ENCODE measurements at places on chromosomes 1 and 21.

- no peak for DNase-seq
Measured at GRCh38 chr1:156714830-156715229, 9.4 kb upstream of the CRABP2 start.

GRCh38 chr1:234244482-234244881 lies 128.8 kb upstream of the COA6 start:
- no peak for DNase-seq

GRCh38 chr1:33435096-33435820 lies 4.4 kb upstream of the PHC2 start:
- no peak for DNase-seq

DNA sequence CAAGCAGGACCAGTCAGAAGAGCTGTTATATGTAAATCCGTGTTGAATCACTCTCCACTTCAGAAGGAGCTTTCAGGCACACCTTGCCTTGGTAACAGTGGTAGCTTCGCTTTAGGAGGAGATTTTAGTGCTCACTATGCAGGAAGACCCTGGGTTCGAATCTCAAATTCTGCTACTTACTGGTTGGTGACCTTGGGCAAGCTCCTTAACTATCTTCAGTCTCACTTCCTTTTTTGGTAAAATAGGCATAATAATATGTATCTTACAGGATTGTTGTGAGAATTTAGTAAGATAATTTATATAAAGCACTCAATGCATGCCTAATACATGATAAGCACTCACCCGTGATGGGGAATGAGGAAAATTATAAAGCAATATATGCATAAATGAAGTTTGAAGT lies 46.7 kb upstream of the GPR52 start:
- DNase-seq, result no peak

- no peak for DNase-seq
Measured at GRCh38 chr1:30550365-30551220, 172.8 kb downstream of the MATN1 start.

DNA sequence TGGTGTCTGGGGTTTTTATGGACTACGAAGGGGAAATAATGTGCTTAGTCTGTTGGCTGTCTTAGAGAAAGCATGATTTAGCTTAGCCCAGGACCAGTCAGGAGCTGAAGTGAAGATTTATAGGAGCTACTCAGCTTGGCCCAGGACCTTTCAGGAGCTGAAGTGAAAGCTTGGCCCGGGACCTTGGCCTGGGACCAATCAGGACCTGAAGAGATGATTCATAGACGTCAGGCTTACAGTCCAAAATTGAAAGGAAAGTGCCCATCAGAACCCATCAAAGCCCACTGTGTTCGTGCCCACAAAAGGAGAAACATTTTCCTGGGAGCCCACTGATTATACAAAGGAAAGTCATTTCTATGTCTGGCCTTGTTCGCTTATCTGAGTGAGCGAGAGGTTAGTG lies 35.6 kb downstream of the MSTO1 start:
- DNase-seq, result no peak

DNA sequence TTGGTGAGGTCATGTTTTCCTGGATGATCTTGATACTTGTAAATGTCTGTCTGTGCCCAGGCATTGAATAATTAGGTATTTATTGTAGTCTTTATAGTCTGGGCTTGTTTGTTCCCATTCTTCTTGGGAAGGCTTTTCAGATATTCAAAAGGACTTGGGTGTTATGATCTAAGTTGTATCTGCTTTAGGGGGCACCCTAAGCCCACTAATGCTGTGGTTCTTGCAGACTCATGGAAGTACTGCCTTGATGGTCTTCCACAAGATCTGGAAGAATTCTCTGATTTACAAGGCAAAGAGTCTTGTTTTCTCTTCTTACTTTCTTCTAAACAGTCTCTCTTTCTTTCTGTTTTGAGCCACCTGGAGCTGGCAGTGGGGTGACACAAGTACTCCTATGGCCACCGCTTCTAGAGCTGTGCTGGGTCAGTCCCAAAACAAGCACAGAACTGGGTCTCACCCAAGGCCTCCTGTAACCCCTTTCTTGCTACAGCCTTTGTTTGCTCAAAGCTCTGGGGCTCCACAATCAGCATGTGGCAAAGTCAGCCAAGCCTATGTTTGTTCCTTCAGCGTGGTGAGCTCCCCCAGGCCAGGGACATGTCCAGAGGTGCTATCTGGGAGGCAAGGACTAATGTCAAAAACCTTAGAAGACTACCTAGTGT lies 12.6 kb downstream of the VN1R5 start:
- DNase-seq, result no peak

DNA sequence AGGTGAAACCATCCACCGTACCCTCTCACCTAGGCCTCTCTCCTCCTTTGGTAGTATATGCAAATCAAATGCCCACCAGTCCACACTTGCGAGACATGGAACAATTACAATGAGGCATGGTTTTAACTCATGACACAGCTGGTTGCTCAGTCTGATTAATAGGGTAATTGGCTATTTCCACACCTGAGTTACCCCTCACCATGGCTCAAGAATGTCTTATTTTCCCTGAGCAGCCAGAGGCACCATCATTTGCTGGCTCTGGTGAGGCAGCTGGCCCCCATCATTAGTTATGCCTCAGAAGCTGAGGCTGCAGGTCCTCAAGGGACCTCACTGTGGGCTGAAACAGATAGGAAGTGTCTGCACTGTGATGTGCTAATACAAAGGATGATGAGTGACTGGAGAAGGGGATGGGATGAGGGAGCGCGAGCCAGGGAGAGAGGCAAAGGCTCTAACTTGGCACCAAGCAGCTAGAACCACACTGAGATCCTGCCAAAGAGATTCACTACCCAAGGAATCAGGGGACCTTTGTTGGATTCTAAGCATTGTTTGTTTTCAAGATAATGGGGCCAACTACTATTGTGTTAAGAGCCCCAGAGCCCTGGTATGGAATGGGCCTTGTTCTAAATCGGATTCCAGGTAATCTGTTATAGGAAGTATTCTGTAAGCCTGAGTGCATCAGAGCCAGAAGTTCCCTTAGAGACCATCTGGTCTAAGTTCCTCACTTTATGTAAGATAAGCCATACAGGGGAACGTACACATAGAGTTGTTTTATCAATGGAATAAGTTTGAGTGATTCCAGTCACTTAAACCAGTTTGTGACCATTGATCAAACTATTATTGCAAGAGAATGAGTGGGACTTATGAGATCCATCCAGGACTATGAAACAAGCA lies 80.0 kb upstream of the CNTN2 start:
- no peak for DNase-seq

DNA sequence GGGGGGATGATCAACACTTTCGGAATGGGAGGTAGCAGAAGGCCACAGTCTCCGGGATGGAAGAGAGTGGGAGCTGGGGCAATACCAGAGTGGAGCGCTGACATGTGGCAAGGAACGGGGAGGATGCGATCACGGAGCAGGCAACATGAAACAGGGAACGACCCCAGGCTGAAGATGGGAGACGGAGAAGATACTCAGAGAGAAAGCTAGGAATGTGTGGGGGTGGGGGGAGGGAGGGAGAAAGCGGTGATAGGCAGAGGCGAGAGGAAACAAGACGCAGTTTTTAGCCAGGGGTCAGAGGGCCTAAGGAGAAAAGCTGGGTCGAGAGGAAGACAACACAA lies 577 bp downstream of the RAB3GAP2 start:
- peak; percentile 39 for DNase-seq

- no peak for DNase-seq
Measured at GRCh38 chr1:15685820-15686219, 1.7 kb downstream of the PLEKHM2 start.

DNA sequence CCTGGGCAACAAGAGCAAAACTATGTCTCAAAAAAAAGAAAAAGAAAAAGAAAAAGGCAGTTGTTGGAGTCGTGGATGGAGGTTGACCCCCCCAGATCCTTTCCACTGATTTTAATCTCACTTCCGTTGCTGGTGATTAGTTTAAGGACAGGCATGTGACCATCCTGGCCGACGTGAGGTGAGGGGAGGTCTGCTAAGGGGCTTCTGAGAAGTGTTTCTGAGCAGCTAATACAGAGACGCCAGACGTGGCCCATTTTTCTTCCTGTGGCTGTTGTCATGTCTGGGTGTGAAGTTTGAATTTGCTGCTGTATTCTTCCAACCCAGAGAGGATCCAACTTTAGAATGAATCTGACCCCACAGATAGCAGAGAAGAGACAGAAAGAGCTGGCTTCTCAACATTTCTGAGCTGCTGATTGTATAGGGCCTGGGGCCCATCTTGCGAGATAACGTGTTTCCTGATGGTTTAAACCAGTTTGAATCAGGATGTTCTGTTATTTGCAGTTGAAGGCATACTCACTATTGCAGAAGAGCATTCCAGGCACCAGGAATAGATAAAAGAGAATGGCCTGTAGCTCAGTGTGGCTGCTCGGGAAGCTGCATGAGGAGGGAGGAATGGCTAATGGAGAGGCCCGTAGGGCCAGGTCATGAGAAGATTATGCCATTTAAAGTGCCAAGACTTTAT lies 22.8 kb upstream of the SSBP3 start:
- no peak for DNase-seq

DNA sequence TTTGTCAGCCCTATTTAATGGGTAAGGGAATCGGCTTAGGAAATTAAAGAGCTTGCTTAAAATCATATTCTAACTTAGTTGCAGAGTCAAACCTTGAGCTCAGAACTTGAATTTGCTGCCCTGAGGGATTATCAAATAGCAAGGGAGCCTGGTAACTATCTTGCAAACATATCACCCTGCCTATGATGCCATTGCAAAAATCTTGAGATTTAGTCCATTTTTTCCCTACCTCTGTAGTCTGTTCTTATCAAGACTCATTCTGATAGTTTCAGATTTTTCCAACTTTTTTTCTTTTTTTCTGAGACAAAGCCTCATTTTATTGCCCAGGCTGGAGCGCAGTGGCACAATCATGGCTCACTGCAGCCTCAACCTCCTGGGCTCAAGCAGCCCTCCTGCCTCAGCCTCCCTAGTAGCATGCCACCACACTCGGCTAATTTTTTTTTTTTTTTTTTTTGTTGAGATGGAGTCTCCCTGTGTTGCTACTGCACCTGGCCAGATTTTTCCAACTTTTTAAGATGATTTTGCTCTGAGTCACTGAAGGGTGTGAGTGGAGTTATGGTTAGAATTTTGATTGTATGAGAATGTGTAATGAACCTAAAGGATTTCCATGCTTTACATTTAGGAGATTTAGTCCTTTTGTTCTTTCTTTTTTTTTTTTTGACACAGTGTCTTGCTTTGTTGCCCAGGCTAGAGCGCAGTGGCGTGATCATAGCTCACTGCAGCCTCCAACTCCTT lies 12.2 kb downstream of the SARS1 start:
- no peak for DNase-seq

DNA sequence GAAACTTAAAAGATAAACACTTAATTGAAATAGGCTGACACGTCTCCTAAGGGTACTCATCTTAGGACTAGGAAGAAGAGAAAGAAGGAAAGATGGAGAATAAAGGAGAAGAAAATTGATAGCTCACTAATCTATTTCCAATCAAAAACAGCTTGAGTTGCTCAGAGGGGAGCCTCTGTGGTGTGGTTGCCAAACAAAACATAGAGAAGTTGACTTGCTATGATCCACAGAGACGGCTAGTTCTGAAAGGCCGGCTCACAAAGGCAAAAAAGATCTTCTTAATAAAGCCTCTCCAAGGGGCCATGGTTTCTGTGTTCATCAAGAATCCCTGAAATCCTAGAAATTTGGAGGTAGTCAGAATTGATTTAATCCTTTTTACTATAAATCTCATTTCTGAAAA lies 644.1 kb downstream of the LMO4 start:
- no peak for DNase-seq

DNA sequence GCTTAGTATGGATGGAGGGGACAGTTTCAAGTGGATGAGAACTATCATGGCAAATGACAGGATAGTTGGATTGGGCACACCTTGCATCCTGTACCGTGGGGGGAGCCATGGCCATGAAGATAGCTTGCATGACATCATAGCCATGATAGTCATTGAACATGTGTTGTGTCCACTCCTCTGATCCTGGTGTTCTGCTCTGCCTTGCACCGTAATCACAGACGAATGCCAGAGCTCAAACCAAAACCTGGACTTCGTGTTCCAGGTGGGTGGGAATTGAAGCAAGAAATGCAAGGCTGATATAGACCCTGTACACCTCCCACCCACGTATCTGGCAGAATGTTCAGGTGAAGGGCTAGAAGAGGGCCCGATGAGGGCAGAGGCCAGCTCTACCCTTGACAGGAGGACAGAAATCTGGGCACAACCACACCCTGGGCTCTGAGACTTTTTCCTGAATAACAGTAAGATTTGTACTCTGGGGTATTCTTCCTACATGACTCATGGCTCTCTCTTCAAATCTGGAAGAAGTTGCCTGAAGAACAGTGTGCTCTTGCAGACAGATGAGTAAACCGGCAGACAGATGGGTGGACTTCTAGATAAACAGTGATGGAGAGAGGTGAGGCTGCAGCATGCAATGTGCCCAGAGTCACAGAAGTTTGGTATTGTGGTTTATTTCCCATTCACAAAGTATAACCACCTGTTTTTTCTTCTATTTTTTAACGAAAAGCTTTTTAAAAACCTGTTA lies 45.0 kb downstream of the KCNJ6 start:
- no peak for DNase-seq

GRCh38 chr1:209741889-209742288 lies 14.0 kb upstream of the TRAF3IP3 start:
- DNase-seq, result no peak

- DNase-seq, result no peak
Measured at GRCh38 chr1:102572637-102573036, 535.7 kb downstream of the COL11A1 start.

- DNase-seq, result no peak
Measured at GRCh38 chr1:97489834-97490233, 431.0 kb downstream of the DPYD start.

- DNase-seq, result no peak
Measured at GRCh38 chr1:64163970-64164369, 39.5 kb upstream of the UBE2U start.

DNA sequence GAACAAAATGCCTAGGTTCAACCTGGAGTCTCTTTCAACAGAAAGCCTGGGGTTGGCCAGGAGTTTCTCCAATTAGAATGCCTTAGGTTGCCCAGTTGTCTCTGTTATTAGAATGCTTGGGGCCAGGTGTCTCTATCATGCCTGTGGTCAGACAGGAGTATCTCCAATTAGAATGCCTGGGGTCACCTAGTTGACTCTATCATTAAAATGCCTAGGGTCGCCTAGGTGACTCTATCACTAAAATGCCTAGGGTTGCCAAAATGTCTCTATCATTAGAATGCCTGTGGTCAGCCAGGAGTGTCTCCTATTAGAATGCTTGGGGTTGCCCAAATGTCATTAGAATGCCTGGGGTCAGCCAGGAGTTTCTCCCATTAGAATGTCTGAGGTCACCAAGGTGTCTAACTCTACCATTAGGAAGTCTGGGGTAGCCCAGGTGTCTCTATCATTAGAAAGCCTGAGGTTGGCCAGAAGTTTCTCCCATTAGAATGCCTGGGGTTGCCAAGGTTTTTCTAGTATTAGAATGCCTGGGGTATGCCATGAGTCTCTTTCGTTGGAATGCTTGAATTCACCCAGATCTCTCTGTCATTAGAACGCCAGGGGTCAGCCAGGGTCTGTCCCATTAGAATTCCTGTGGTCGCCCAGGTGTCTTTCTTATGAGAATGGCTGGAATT lies 57.9 kb downstream of the RNF187 start:
- DNase-seq, result no peak

GRCh38 chr1:78491451-78492071 lies 787 bp downstream of the PTGFR start:
- DNase-seq, result no peak

GRCh38 chr1:66999640-67000400 lies 54.1 kb downstream of the SLC35D1 start:
- no peak for DNase-seq

- DNase-seq, result no peak
Measured at GRCh38 chr1:25504706-25505595, 38.5 kb upstream of the LDLRAP1 start.

Data from stimulated activated CD8-positive, alpha-beta memory T cell treated with anti-CD3 and anti-CD28 coated beads, Interleukin-4, amount 100 ng/mL, for 48 hours (primary cell).